Right ventricle myocardium superior (tissue), 1 donor: ENCODE measurements at places on chromosomes 13 and 19.

DNA sequence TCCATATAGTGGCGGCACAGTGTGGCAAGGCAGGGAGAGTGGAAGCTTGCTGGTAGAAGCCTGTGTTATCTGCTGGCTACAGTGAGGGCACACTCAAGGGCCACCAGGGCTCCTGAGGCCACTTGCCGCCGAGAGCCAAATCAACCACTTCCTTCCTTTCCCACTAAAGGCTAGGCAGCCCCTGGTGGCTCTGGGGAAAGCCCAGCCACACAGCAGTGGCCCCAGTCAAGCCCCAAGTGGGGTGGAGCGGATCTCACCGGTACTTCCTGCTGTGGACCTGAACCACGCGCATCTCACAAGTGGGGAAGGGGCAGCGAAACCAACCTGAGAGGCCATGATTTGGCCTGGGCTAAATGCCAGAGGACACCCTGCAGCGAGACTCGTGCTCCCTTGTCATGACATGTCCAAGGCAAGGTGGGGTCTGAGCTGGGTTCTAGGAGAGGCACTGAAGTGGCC is 21.9 kb upstream of the SLC35E1 start:
- no peak for DNase-seq

- DNase-seq: peak; percentile 57
These were observed 114.3 kb downstream of the TEX26 start for GRCh38 chr13:31046711-31047279.

DNA sequence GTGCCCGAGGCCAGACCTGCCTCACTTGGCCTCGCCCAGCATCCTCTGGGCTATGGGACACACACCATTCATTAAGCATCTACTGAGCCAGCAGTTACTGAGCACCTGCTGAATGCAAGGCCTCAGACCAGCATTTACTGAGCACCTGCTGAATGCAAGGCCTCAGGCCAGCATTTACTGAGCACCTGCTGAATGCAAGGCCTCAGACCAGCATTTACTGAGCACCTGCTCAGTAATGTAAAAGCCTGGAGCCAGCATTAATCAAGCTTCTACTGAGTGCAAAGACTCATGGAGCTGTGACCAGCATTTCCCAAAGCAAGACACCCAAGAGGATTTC is 3.7 kb downstream of the ATP8B3 start:
- DNase-seq: no peak

DNA sequence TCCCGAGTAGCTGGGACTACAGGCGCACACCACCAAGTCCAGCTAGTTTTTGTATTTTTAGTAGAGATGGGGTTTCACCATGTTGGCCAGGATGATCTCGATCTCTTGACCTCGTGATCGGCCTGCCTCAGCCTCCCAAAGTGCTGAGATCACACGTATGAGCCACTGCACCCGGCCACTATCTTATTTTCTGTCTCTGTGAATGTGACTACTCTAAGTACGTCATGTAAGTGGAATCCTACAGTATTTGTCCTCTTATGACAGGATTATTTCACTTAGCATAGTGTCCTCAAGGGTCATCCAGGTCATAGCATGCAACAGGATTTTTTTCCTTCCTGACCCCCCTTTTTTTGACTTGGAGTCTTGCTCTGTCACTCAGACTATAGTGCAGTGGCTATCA is 4.8 kb upstream of the TMEM91 start:
- DNase-seq: no peak
